ENCODE measurements at places on chromosomes 6 and 20. TPM values are rescaled to one million over a fixed set of nuclear protein-coding genes. Genes with fewer than 3 reads are reported as not detected.

IL20RA gene
- total RNA-seq: not detected

DNA sequence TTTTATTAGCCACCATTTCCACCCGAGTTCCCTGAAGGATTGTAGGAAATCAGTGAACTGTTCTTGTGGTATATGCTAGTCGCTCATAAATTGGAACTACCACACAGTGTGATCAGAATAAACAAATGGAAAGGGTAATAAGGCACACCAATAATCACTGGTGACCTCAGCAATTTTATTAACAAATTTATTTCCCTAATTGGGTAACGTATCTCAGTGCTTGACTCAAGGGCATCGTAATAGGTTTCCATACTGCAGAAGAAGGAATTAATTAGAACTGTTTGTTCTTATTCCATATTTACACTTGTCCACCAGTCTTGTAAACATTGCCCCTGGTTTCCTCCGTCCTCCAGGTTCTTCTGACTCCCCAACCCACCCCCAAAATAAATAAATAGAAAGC lies 10.0 kb upstream of the UQCC2 start:
- DNase-seq: no peak

- DNase-seq: no peak
These were observed 2.1 kb downstream of the MBOAT1 start for GRCh38 chr6:20210158-20210557.

DNA sequence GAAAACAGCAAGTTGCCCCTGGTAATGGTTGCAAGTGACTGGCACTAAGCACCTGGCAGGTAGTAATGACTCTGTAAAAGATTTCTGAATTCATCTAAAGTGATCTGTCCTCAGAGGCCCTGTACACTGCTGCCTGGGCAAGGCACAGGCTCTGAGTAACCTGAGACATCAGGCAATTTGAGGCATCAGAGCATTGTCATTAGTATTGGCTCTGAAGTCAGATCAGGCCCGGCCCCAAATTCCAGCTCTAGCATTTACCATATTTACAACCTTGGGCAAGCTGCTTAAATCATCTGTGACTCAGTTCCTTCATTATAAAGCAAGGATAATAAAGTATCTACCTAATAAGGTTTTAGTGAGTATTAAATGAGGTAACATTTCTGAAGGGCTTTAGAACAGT lies 17.3 kb upstream of the TENT5A start:
- DNase-seq: peak; percentile 24

GRCh38 chr6:118101220-118101619 lies 194.2 kb downstream of the SLC35F1 start:
- no peak for DNase-seq

All from RPMI7951 (cell line).